ENCODE measurements at places on chromosomes 3 and 15. TPM values are rescaled to one million over a fixed set of nuclear protein-coding genes. Genes with fewer than 3 reads are reported as not detected.
A peak's percentile ranks its signal among the peaks of the same experiment; 100 is the strongest.

DNA sequence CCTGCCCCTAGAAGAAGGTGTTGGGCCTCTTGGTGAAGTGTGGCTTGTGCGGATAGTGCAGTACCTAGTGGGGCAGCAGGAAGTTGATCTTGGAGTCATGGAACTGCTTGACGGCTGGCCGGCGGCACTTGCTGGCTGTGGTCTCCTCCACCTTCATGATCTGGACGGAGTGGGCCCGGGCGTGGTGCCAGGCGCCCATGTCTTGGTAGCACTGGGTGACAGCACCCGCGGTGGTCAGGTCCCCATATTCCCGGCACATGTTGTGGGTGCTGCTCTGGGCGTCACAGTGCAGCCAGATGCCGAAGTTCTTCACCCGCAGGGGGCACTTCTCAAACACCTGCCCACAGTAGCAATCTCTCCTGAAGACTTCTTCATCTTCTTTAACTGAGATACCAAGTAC, 30.7 kb downstream of the EXOG start:
- no peak for DNase-seq
- no peaks in the 10 kb centered on the region for H3K27me3 ChIP-seq
- no peak overlapping the region for H3K27ac ChIP-seq
- H3K4me3 ChIP-seq, result no peak overlapping the region
- no peaks in the 10 kb centered on the region for H3K4me1 ChIP-seq
- H3K36me3 ChIP-seq, result peaks cover 34% of the 10 kb centered on the region

Gene SLC2A2
- total RNA-seq, result not detected

DNA sequence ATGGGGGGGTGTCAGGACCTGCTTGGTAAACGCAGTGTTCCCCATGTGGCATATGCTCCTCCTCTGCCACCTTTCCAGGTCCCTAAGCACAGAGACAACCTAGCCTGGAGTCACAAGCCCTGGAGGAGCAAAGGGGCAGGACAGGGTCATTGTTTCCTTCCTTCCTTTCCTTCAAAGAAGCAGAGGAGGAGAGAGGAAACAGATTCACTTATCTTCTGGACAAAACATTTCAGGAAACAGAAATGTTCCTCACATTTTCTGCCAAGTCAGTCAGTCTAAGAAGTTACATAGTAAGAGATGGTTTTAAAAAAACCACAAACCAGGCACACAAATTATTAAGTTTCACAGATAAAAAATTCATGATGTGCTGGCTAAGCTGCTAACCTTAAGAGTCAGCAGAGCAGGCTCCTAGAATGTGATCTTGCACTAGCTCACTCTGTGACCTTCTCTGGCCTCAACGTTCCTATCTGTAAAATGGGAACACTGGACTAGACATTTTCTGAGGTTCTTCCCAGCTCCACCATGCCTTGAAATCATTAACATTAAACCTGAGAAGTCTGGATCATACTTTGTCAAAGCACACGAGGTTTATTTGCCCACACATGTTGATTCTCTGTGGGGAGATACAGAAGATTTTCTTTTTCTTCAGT, 47.9 kb downstream of the ATP13A5 start:
- H3K4me3 ChIP-seq, result no peak overlapping the region
- no peak overlapping the region for H3K27ac ChIP-seq
- no peaks in the 10 kb centered on the region for H3K4me1 ChIP-seq
- no peak for DNase-seq
- no peaks in the 10 kb centered on the region for H3K36me3 ChIP-seq
- H3K27me3 ChIP-seq, result no peaks in the 10 kb centered on the region

Gene PLS1
- total RNA-seq, result 1.4 TPM

DNA sequence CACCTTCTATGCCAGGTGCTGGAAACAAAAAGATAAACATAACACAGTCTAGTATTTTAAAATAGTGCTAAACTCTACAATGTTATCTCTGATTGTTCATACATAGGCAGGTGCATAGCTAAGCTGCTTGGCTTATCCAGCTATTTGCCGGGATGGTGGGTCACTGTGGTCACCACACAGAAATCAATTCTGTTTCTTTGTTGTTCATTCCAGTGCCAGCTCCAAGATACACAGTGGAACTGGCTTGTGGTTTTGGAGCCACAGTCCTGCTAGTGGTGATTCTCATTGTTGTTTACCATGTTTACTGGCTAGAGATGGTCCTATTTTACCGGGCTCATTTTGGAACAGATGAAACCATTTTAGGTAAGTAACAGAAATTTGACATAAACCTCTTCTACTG, 130.2 kb downstream of the IL1RAP start:
- DNase-seq, result no peak
- H3K4me3 ChIP-seq, result no peak overlapping the region
- H3K27ac ChIP-seq, result no peak overlapping the region

GRCh38 chr3:8629151-8630021, 15.2 kb downstream of the SSUH2 start:
- no peak overlapping the region for H3K27ac ChIP-seq
- H3K27me3 ChIP-seq, result no peaks in the 10 kb centered on the region
- no peaks in the 10 kb centered on the region for H3K4me1 ChIP-seq
- no peak overlapping the region for H3K4me3 ChIP-seq
- H3K36me3 ChIP-seq, result no peaks in the 10 kb centered on the region

Gene UBAP1L
- 6.5 TPM for total RNA-seq

GRCh38 chr15:78061963-78062427, 15.5 kb downstream of the TBC1D2B start:
- H3K27me3 ChIP-seq, result no peaks in the 10 kb centered on the region
- peak overlapping the region; percentile 84 for H3K27ac ChIP-seq

Gene SPTSSB
- not detected for total RNA-seq

- H3K36me3 ChIP-seq, result no peaks in the 10 kb centered on the region
- H3K4me3 ChIP-seq, result no peak overlapping the region
- no peak overlapping the region for H3K27ac ChIP-seq
- no peak for DNase-seq
- H3K27me3 ChIP-seq, result no peaks in the 10 kb centered on the region
- no peaks in the 10 kb centered on the region for H3K4me1 ChIP-seq
Measured at GRCh38 chr3:175672119-175672689, 813.1 kb downstream of the NAALADL2 start.

Gene ARNT2
- not detected for total RNA-seq

Gene FETUB
- not detected for total RNA-seq

- H3K4me3 ChIP-seq, result peak overlapping the region; percentile 39
- peaks cover 86% of the 10 kb centered on the region for H3K4me1 ChIP-seq
- no peaks in the 10 kb centered on the region for H3K27me3 ChIP-seq
- no peak for DNase-seq
Measured at GRCh38 chr3:34008836-34009809, 210.7 kb downstream of the PDCD6IP start.

Gene CFAP100
- total RNA-seq, result not detected

DNA sequence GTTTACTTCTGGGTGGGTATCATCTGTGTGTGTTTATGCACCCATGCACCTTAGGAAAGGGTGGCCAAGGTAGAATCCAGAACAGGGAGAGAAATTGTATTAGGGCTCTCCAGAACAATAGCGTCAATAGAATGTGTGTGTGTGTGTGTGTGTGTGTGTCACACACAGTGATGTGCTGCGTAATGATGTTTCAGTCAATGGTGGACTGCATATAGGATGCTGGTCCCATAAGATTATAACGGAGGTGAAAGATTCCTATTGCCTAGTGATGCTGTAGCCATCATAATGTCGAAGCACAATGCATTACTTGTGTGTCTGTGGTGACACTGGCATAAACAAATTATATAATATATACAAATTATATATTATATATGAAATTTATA, 69.3 kb upstream of the PRR23C start:
- no peaks in the 10 kb centered on the region for H3K36me3 ChIP-seq
- H3K4me1 ChIP-seq, result no peaks in the 10 kb centered on the region
- H3K27ac ChIP-seq, result no peak overlapping the region
- no peaks in the 10 kb centered on the region for H3K27me3 ChIP-seq
- H3K4me3 ChIP-seq, result no peak overlapping the region
- DNase-seq, result no peak

Gene LDHAL6B
- not detected for total RNA-seq

DNA sequence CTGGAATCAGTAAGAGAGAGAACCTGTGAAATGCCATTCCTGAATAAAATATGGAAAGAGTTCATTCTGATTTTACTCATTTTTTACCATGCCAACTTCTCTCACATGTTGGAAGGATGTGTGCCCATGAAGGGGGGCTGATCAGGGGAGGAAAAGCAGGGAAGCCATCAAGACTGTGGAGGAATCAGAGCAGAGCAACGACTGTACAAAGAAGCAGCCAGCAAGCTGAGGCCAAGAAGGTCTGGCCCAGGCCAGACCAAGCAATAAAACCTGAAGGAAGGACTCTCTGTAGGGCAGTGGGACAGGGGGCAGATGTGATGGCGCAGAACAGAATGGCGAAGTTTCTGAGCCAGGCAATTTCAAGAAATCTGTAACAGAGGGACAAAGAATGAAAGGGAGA, 24.0 kb upstream of the ARNT2 start:
- no peaks in the 10 kb centered on the region for H3K27me3 ChIP-seq
- no peaks in the 10 kb centered on the region for H3K36me3 ChIP-seq
- no peaks in the 10 kb centered on the region for H3K4me1 ChIP-seq
- no peak overlapping the region for H3K4me3 ChIP-seq
- no peak for DNase-seq

GRCh38 chr3:129238945-129239705, 10.3 kb upstream of the COPG1 start:
- no peaks in the 10 kb centered on the region for H3K36me3 ChIP-seq
- peaks cover 12% of the 10 kb centered on the region for H3K4me1 ChIP-seq
- no peak overlapping the region for H3K27ac ChIP-seq
- H3K27me3 ChIP-seq, result no peaks in the 10 kb centered on the region

DNA sequence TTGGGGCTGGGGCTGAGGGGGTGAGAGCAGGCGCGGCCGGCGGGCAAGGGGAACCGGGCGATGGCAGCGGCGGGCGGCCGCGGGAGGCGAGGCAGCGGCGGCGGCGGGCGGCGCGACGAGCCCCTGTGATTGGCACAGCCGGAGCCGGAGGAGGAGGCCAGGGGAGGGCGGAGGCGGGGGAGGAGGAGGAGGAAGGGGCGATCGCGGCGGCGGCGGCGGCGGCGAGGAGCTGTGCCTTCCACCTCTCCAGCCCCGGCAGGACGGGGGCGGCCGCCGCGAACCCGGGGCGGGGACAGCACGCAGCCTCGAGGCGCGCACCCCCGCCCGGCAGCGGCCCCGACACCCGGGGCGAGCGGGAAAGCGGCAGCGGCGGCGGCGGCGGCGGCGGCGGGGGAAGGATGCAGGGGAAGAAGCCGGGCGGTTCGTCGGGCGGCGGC, at the start of gene SLCO3A1:
Gene SLCO3A1, plus strand, starts transcription at position 198 of the 437 bp plus-strand sequence.
- H3K27me3 ChIP-seq, result no peaks in the 10 kb centered on the region
- peak within 1 kb of the TSS; percentile 72 for H3K4me3 ChIP-seq
- peaks cover 1% of the 10 kb centered on the region for H3K36me3 ChIP-seq
- DNase-seq, result peak; percentile 90
- peaks cover 45% of the 10 kb centered on the region for H3K4me1 ChIP-seq
- H3K27ac ChIP-seq, result peak within 1 kb of the TSS; percentile 100

DNA sequence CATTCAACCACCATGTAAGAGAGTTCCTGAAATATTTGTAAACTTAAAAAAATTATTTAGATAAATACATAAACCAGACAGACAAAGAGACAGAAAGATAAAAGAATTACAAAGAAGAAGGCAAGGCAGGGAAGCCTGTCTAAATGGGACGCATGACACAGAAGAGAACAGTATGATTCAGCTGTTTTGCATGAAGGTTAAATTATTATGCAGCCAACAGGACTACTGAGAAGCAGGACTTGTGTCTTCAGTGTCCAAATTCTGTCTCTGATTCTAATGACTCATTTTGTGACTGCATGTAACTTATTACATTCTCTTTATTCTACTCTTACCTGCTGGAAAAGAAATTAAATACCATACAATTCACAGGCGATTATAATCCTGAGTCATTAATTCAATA, 340.4 kb upstream of the KCNMB2 start:
- no peak for DNase-seq
- no peaks in the 10 kb centered on the region for H3K27me3 ChIP-seq
- H3K27ac ChIP-seq, result no peak overlapping the region
- H3K4me3 ChIP-seq, result no peak overlapping the region

DNA sequence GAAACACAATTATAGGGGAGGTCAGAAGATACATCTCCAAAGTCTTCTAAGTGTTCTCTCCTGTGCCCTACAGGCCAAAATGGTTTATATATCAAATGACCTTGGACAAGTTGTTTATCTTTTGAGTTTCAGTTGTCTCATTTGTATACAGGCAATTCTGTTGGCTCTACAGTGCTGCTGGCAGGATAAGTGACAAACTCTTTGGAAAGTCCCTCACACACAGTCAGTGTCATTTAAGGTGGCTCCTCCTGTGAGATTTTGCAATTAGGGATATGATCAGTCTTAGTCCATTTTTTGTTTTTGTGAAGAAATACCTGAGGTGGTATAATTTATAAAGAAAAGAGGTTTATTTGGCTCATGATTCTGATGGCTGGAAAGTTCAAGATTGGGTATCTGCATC, 1035.8 kb upstream of the CFAP20DC start:
- no peaks in the 10 kb centered on the region for H3K36me3 ChIP-seq
- no peaks in the 10 kb centered on the region for H3K4me1 ChIP-seq
- H3K4me3 ChIP-seq, result no peak overlapping the region
- no peaks in the 10 kb centered on the region for H3K27me3 ChIP-seq
- no peak overlapping the region for H3K27ac ChIP-seq

DNA sequence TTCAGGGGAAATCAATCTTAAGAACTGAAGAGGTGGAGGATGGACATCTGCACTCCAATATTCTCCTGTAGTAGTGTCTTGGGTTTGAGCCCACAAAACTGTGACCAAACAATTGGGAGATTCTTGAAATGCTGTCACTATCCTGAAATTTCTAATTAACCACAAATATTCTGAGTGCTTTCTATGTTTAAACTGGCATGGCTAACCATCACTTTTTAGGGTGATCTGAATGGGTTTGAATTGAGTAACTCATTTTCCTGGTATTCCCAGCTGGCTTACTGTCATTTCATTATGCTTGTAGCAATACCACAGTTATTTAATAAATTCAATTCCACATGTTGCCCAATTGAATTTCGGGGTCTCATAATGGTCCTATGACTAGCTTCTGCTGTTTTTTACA, 216.9 kb upstream of the DCBLD2 start:
- no peak for DNase-seq
- no peaks in the 10 kb centered on the region for H3K27me3 ChIP-seq
- H3K4me3 ChIP-seq, result no peak overlapping the region
- no peaks in the 10 kb centered on the region for H3K36me3 ChIP-seq

GRCh38 chr15:68059630-68060029, 5.5 kb downstream of the PIAS1 start:
- H3K4me1 ChIP-seq, result peaks cover 51% of the 10 kb centered on the region
- no peak overlapping the region for H3K4me3 ChIP-seq
- 0 out of 2 replicates have a peak, but pooled peaks cover 7% of the 10 kb centered on the region for H3K36me3 ChIP-seq
- no peak overlapping the region for H3K27ac ChIP-seq

Gene TEX55
- total RNA-seq, result not detected

DNA sequence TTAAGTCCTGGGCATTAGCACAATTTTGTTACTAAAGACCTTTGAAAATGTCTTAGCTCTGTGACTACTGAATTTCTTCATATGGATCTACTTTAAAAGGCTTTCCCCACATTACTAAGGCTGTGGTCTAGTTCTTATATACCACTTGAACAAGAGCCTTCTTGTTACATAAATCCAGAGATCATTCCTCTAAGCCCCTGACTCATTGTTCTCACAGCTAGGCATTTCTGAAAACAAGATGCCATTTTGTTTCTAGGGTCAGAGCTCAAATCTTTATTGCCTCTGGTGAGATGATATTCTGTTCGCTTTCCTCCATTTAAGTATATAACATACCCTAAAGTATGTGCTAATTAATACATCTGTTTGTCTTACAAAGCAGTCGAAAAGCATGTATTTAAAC, 29.8 kb upstream of the LPP start:
- peaks cover 24% of the 10 kb centered on the region for H3K4me1 ChIP-seq
- H3K36me3 ChIP-seq, result no peaks in the 10 kb centered on the region
- H3K27ac ChIP-seq, result no peak overlapping the region
- no peaks in the 10 kb centered on the region for H3K27me3 ChIP-seq
- no peak for DNase-seq

Gene CD47
- 180 TPM for total RNA-seq

Gene GP9
- total RNA-seq, result not detected

Gene ELL3
- total RNA-seq, result 522 TPM

Data from Karpas-422 (cell line).